ENCODE measurements at places on chromosomes 16 and 17.

DNA sequence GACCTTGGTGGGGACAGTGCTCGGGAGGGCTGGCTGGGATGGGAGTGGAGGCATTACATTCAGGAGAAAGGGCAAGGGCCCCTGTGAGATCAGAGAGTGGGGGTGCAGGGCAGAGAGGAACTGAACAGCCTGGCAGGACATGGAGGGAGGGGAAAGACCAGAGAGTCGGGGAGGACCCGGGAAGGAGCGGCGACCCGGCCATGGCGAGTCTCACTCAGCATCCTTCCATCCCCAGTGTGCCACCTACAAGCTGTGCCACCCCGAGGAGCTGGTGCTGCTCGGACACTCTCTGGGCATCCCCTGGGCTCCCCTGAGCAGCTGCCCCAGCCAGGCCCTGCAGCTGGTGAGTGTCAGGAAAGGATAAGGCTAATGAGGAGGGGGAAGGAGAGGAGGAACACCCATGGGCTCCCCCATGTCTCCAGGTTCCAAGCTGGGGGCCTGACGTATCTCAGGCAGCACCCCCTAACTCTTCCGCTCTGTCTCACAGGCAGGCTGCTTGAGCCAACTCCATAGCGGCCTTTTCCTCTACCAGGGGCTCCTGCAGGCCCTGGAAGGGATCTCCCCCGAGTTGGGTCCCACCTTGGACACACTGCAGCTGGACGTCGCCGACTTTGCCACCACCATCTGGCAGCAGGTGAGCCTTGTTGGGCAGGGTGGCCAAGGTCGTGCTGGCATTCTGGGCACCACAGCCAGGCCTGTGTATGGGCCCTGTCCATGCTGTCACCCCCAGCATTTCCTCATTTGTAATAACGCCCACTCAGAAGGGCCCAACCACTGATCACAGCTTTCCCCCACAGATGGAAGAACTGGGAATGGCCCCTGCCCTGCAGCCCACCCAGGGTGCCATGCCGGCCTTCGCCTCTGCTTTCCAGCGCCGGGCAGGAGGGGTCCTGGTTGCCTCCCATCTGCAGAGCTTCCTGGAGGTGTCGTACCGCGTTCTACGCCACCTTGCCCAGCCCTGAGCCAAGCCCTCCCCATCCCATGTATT is 1.1 kb downstream of the CSF3 start:
- no peak for DNase-seq

DNA sequence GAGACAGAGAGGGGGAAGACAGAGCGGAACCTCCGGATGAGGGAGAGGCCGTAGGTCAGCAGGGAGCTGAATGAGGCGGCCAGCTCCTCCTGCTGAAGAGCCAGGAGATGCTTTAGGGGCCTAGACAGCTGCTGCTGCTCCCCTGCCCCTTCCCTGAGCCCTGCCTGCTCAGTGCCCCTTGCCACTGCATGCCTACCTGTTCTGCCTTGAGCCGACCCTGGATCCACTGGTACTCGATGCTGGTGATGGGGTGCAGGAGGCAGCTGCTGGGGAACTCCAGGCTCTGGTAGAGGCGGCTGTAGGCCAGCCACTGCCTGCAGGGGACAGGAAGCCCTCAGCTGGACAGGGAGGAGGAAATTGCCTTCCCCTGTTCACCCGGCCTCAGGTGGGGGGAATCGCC is 7.6 kb downstream of the UNC13D start:
- DNase-seq: no peak

DNA sequence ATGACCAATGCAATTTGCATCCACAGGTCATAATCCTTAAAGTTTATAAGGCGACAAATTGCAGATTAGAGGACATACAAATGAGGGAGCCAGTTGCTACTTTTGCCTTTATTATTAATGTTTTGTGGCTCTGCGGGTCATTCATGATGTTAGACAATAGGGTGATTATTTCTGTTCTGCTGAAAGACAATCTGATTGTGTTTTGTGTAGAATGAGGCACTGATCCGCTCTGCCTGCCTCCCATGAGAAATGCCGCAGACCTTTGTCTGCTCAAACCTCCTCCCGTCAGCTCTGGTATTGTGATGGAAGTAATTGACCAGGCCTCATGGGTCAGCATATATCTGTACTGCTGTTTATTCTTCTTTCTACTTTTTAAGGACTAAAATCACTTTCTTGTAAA is 224.9 kb downstream of the PRKCA start:
- DNase-seq: no peak

DNA sequence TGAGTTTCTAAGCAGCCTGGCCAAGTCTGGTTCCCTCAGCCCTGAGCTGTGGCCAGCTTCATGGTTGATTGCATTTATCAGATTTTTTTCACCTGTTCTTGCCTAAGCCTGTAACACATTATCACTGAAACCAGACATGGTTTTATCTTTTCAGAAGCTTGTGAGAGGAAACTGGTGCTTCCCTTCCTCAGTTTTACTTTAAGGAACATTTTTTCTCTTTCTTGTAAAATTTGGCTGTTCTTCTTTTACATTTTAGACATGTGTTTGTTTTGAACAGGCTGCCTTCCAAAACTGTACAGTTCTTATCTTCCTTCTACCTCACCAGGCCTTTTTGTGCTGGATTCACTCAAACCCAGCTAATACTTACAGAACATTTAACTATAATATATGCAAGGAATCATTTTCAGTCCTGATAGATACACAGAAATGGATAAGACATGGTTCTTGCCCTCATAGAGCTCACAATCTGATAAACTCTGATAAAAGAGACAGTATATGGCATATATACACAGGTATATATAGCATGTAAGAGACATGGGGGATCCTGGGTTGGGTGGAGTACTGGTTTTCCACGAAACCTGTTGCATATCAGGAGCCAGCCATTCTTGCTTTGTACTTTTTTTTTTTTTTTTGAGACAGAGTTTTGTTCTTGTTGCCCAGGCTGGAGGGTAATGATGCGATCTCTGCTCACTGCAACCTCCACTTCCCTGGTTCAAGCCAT is 44.5 kb downstream of the ZNRF1 start:
- no peak for DNase-seq

GRCh38 chr16:6926341-6926740 is 406.3 kb upstream of the RBFOX1 start:
- DNase-seq: no peak

GRCh38 chr17:59878624-59879023 is 14.1 kb downstream of the TUBD1 start:
- DNase-seq: no peak

Data from Caco-2 (cell line).